ENCODE measurements at places on chromosomes 5 and 9.

GRCh38 chr9:120676767-120677402 is 37.4 kb downstream of the MEGF9 start:
- DNase-seq = no peak

- peak; percentile 75 for DNase-seq
Observed at GRCh38 chr9:134325813-134326723, at the start of gene RXRA. RXRA (plus strand) TSS chr9:134326455; CDS start chr9:134326632, 177 bp downstream.

- DNase-seq = no peak
Observed at GRCh38 chr9:3783156-3783555, 257.4 kb upstream of the RFX3 start.

GRCh38 chr5:171871711-171872110 is 86.1 kb downstream of the SMIM23 start:
- DNase-seq = no peak

- DNase-seq = peak; percentile 25
Observed at GRCh38 chr9:120619751-120620655, 40.0 kb upstream of the CDK5RAP2 start.

GRCh38 chr9:93397661-93398373 is 53.7 kb upstream of the FAM120A start:
- DNase-seq = no peak

DNA sequence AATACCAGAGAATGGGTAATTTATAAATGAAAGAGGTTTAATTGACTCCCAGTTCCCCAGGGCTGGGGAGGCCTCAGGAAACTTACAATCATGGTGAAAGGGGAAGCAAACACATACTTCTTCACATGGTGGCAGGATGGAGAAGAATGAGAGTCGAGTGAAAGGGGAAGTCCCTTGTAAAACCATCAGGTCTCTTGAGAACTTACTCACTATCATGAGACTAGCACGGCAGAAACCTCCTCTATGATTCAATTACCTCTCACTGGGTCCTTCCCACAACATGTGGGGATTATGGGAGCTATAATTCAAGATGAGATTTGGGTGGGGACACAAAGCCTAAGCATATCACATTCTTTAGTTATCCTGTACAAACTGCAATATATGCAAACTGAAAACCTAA is 609.4 kb downstream of the MTRR start:
- DNase-seq = no peak

GRCh38 chr5:179488975-179489374 is 61.4 kb upstream of the RUFY1 start:
- no peak for DNase-seq

- DNase-seq = no peak
Observed at GRCh38 chr5:80466669-80467485, 21.0 kb upstream of the FAM151B start.

DNA sequence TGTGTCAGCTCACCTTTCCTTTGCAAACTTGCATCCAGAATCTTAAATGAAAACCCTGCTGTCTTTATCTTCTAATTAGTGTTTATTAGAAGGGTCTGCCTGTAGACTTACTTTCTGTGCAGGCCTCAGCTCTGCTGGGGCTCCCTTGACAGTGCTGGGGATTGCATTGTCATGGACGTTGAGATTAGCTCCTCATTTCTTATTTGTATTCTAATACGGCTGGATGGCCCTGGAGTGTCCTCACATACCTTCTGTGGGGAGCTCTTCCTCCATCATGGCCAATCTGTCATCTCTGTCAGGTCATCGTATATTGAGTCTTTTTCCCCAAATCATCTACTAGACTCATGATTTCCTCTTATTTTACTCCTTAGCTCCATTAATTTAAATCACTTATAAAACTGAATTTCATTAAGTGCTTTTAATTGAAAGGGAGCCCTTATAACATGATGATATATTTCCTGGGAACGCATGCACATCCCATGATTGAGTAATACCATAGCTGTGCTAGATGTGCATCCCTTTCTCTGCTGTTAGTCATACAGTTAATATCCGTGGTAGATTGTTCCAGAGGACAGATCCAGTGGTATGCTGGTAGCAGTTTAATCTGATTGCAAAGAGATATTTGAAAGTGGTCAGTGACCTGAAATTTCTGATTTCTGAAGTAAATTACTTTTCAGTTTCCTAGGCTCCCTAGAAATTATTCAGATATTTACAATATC is 61.6 kb downstream of the ICE1 start:
- no peak for DNase-seq

- no peak for DNase-seq
Observed at GRCh38 chr5:165263536-165263935, 1758.1 kb downstream of the MAT2B start.

DNA sequence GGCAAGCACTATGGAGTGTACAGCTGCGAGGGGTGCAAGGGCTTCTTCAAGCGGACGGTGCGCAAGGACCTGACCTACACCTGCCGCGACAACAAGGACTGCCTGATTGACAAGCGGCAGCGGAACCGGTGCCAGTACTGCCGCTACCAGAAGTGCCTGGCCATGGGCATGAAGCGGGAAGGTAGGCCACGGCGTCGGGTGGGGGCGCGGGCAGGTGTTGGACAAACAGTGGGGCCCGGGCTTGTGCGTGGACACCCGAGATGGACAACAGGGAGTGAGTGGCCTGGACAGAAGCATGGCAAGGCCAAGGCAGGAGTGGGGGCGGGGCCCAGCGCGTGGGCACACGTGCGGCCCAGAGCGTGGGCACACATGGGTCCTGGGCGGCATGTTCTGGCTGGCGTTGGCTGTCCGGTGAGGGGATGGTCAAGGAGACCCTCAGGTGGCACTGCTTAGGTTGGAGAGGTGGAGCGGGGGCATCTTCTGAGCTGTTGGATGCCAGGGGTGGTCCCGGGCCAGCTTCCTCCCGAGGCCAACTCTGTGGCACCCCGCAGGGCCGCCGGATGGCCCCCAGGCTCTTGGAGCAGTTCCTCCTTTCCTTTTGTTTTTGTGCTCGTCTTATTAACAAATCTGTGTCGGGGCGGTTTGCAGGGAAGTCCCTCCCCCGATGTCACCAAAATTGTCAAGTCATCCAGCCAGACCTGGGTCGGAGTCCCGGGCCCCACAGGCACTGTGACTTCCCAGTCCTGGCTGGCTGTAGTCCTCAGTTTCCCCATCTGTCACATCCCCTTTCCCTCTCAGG is 82.9 kb downstream of the RXRA start:
- DNase-seq = no peak

GRCh38 chr5:88695232-88695631 is 187.8 kb downstream of the MEF2C start:
- DNase-seq = no peak

DNA sequence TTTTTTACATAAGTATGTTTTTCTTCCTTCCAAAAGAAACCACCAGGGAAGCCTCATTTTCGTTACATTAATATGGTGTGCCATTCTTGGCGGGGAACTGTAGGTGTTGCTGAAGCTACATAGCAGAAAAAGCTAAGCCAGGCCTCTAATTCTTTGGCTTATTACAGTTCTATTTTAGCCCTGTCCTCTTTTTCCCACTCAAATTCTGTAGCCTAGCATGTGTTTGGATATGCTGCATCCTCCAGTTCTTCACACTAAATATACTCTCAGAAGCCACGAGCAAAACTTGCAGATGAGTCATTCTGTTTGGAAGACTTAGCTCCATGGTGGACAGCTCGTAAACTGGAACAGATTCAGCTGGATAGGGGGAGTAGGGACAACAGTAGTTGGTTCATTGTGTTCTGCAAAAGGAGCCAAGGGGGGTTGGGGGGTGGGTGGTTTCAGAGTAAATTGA is 369.4 kb downstream of the TMEM161B start:
- DNase-seq = no peak

Data from GM12892 (cell line).